ENCODE measurements at places on chromosomes 11 and 22.
A peak's percentile ranks its signal among the peaks of the same experiment; 100 is the strongest.

- DNase-seq, result no peak
Measured at GRCh38 chr11:133347988-133348387, 184.3 kb downstream of the OPCML start.

GRCh38 chr11:117334896-117335295 lies 7.2 kb downstream of the CEP164 start:
- no peak for DNase-seq

DNA sequence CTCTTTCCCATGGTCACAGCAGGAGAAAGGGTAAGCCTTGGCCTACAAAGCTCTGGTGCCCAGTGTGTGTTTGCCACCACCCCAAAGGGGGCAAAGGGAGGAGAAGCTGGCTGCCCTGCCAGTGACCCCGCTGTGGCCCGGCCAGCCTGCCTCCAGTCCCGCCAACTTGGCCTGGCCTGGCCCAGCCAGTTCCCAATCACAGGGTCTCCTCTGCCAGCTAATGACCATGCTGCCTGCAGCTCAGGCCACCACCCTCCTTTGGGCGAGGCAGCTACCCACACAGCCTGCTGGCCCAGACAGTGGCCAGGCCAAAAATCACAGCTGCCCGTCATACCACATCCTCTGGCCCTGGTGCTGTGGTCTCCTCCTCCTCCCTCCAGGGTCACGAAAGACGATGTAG lies 5.1 kb downstream of the GDPD5 start:
- DNase-seq, result no peak

GRCh38 chr11:111871693-111872161 lies 346 bp upstream of the ALG9 start:
- no peak for DNase-seq

GRCh38 chr11:133951327-133952198 lies 5.2 kb downstream of the IGSF9B start:
- DNase-seq, result no peak

- DNase-seq, result no peak
Measured at GRCh38 chr11:112658431-112658878, 302.8 kb upstream of the NCAM1 start.

GRCh38 chr11:121417607-121418006 lies 34.5 kb upstream of the SORL1 start:
- DNase-seq, result no peak

DNA sequence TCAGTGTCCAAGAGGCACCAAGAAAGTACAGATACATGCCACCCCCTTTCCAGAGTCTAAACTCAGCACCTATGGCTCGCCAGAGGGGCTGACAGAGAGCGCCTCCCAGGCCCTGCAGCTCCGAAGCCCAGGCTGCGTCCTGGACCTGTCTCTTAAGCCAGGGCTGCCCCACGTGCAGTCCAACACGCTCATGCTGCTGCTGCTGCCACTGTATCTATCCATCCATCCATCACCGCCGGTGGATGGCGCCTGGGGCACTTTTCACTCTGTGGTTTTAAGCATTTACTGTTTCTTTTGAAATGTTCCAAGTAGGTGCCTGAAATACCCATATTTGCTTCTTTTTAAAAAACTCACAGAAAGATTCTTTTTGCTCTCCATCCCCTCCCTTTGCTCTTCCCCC lies 41.8 kb downstream of the MACROD1 start:
- no peak for DNase-seq

DNA sequence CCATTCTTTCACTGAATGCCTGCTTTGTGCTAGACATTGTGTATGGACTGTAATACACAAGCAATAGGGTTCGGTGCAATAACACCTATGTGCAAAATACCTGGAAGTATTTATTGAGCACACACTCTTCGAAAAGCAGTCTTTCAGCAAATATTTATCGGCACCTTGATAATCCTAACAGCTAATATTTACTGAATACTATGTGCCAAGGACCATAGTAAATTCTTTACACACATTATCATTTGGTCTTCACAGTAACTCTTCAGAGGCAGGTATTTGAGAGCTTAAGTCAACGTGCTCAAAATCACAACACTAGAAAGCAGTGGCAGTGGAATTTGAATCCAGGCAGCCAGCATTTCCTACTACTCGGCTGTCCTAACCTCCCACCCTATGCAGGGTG lies 2.2 kb downstream of the B3GNT6 start:
- DNase-seq, result peak; percentile 48

GRCh38 chr22:48265000-48265625 lies 1502.7 kb downstream of the TBC1D22A start:
- no peak for DNase-seq

DNA sequence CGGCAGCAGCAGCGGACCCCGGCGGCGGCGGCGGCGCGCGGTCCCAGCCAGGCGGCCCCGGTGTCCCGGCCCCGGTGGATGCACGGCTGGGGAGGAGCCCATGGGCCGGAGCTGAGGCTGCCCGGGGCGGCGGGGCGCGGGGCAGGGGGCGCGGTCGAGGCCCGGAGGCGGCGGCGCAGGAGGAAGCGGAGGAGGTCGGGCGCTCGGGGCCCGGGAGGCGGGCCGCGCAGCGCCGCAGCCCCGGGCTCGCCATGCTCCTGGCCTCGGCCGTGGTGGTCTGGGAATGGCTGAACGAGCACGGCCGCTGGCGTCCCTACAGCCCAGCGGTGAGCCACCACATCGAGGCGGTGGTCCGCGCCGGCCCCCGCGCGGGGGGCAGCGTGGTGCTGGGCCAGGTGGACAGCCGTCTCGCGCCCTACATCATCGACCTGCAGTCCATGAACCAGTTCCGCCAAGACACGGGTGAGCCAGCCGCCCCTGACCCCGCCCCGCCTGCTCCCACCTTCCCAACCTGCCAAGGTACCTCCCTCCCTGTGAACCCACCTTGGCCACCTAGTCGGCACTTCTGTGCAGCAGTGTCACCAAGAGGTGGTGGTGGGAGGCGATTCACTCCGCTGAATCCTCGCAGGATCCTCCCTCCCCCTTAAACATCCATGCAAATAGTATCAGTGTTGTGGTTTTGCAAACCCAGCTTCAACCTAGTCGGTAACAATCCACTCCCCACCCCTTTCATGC lies 580 bp downstream of the DTX4 start:
- DNase-seq, result peak; percentile 37

- peak; percentile 31 for DNase-seq
Measured at GRCh38 chr11:127345819-127346459, 345.4 kb upstream of the KIRREL3 start.

DNA sequence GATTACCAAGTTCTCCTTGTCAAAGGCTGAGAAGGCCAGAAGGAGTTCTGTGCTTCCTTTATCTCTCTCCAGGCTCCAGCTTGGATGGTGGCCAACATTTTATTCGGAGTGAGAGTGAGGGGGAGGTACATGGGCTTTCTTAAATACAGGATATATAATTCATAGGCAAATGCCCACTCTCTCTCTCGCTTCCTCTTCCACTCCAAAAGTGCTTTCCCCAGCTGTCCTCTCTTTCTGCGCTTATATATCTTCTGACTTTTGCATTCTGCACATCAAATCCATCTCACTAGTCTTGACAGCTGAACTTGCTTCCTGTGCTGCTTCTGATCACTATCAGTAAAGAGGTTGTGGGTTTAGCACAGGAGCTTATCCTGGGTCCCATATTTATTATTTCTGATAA lies 125.4 kb upstream of the ARHGAP20 start:
- no peak for DNase-seq

GRCh38 chr11:68002575-68002937 lies 1.3 kb downstream of the UNC93B1 start:
- DNase-seq, result no peak

DNA sequence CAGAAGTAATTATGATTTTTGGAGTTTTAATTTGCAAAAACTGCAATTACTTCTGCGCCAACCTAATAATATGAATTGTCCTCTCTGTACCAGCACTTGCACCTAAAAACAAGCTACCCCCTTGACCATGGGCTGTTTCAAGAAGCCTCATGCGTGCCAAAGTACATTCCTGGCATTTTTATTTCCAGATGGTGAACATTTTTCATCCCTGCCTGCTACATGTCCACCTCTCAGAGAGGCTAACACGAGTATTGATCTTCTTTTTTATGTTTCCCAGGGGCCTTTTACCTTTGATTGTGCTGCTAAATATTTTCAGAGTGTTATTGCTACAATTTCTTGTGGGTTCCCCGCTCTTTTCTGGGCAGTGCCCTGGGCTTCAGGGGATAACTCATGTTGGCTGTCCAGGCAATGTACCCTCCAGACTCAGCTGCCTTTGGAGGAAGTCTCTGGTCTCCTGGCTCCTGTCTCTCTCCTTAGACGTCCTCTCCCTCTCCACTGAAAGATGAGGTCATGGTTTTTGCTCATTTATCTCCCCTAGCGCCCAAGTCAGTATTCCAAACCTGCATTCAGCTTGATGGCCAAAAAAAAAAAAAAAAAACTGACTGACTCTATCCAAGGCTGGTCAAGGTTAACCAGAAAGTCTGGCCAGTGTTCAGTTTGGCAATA lies 86.2 kb upstream of the ASPHD2 start:
- DNase-seq, result no peak

DNA sequence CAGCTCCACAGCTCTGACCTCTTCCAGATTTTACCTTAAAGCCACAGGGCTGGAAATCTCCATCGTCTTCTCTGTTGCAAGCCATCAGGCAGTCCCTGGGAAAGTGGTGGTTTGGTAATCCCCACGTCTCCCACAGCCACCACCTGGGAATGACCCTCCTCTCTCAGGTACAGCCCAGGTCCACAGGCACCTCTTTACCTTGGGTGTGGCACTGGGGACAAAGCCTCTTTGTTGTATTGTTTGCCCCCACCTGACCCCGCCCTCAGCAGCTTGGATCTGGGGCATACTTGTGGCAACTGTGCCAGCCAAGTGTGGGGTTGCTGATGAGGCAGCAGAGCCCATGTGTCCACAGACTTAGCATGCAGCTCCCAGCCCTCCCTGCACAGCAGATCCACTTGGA lies 77.6 kb downstream of the LRRC32 start:
- no peak for DNase-seq

- no peak for DNase-seq
Measured at GRCh38 chr11:64472593-64473455, 113.9 kb downstream of the RPS6KA4 start.

DNA sequence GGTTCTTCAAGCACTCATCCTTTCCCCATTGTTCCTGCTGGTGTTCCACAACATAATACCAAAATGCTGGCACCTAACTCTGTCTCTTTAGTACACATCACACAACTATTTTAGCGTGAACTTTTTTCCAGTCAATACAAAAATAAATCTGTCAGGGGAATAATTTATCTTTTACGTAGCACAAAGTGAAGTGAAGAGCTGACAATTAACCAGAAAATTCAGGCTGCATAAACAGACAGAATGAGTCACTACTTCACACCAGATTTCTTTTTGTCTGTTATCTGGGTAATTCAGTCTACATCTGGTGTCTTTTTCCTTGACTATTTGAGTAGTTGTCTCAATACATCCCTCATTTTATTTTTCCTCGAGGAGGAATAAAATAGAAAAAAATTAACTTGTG lies 7.9 kb upstream of the ETS1 start:
- no peak for DNase-seq

DNA sequence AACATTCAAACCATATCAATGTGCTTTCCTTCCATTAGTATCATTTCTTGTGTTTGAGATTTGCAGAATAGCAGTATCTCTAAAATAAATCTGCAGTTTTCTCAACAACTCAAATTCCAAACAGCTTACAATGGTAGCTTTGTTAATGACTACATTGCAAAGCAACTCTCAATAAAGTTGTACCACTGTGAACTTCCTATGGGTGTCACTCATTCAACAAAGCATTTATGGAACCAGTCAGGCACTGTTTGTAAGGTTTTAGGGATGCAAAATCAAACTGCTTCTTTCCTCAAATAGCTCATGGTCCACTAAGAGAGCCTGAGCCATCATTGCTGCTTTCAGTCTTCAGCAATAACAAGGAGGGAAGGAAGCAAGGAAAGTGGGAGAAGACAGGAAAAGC lies 91.0 kb downstream of the CCDC83 start:
- DNase-seq, result no peak

GRCh38 chr11:73177778-73178539 lies 35.8 kb upstream of the FCHSD2 start:
- peak; percentile 75 for DNase-seq

GRCh38 chr11:68047437-68048290 lies 8.8 kb downstream of the TCIRG1 start:
- no peak for DNase-seq

- DNase-seq, result no peak
Measured at GRCh38 chr11:27228232-27228905, 134.6 kb downstream of the CCDC34 start.

DNA sequence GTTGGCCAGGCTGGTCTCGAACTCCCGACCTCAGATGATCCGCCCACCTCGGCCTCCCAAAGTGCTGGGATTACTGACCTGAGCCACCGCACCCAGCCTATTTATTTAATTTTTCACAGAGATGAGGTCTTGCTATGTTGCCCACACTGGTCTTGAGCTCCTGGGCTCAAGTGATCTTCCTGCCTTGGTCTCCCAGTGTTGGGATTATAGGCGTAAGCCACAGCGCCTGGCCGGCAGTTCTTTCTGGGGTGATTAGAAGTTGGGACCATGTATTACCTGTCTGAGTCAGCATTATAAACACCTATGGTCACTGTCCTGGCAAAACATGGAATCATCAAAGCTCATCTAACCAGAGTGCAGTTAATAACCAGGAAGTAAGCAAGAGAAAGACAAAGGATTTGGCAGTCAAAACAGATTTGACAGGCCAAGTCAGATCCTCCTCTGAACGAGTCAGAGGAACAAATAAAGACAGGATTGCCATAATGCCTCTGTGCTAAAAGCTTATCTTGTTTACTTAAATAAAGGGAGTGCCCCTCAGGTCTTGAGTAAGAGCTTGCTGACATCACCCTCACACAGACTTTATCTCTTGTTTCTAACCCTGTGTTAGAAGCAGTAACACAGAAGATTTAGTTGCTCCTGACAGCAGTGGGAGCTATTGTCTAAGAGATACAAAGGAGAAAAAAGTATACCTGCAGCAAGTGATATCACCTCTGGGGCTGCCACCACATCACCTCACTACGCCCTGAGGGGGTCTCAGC lies 3.7 kb downstream of the SERPIND1 start:
- peak; percentile 71 for DNase-seq

DNA sequence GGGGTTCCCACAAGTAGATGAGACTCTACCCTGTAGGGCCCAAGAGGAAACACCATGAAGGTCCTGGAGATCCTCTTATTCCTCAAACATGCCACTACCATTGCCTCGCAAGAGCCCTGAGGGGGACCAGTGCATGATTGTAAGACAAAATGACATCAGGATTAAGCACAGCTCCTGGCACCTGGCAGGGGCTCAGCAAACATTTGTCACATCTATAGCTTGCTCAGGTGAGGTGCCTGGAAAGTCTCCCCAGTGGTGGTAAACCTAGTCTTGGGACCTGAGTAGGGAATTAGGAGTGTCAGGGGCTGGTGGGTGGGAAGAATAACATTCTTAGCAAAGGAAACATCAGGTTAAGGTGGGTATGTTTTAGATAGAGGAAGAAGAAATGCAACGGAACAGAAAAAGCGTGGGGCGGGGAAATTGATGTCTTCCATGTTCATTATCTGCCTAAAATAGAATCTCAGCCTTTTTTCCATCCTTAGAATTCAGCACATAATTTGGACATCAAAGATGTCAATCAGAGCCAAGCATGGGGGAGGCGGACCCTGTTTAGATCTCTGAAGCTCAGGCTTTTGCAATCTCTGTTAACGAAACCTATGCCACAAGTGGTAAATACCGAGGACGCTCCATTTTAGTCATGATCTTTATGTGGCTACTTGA lies 924 bp downstream of the YPEL1 start:
- no peak for DNase-seq

- DNase-seq, result peak; percentile 91
Measured at GRCh38 chr11:45233121-45233803, 52.9 kb downstream of the SYT13 start.
